ENCODE measurements at places on chromosomes 6 and 20.
A peak's percentile ranks its signal among the peaks of the same experiment; 100 is the strongest.

- no peak for DNase-seq
These were observed 6.3 kb downstream of the OXT start for GRCh38 chr20:3077618-3078134.

DNA sequence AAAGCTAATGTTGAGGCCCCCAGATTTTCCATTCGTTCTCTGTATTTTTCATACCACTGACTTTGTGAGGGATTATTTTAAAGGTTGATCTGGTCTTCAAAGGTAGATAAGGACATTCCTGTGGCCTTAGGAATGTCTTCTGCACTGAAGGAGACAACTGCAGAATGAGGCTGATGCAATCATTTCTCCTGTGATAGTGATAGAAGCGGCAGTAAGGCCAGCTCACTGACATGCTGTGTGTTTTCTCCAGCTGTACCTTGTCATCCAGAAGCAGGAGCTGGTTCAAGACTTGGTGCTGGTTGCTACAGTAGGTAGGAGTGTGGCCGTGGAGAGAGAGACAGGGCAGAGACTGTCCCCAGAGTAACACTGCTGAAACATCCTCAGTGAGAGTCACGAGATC is 53.8 kb downstream of the DCBLD1 start:
- no peak for DNase-seq

GRCh38 chr6:45795678-45796077 is 220.0 kb downstream of the CLIC5 start:
- DNase-seq: no peak

DNA sequence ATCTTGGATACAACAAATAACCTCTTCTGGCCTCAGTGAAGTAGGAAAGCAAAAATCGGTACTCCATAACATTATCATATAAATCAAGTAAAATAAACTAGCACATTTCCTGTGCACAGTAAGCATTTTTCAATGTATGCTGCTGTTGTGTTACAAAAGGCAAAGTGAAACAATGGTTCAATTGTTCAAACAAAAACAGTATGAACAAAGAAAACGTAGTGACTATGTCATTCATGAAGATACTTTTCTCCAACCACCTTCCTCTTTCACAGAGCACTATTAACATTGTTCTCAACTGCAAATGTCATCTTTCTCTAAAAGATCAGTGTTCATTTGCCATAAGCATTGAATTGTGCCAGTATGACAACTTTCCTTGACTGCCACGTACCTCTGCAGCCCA is 318.6 kb upstream of the PRDM1 start:
- no peak for DNase-seq

DNA sequence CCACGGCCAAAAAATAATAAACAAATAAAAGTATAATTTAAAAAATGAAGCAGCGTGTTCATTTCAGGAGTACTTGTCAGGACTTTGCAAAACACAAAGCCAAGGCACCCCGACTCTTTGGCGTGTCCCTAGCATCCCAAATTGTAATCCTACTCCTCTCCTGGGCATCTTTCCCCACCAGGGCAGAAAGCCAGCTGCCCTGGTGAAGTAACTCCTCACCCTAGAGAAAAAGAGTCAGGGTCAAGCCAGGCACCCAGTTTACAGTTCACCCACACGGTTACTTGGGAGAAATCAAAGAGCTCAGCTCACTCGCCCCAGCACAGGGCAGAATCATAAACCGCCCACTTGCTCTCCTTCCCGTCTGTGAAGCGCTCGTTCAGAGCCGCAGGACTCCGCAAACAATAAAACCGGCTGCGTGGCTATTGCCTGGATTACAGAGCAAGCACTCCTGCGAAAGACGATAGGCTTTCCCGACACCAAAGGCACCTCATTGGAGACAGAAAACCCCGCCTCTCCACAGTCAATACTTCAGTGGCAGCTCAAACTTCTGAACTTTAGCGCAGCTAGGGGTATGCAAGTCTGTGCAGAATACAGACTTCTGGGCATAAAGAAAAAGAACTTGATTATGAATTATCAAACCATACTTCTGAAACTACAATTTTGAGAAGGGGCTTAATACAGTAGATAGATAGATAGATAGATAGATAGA is 73.0 kb upstream of the NHSL1 start:
- DNase-seq: peak; percentile 76

- no peak for DNase-seq
These were observed 3.4 kb upstream of the BHLHE23 start for GRCh38 chr20:63009988-63010769.

DNA sequence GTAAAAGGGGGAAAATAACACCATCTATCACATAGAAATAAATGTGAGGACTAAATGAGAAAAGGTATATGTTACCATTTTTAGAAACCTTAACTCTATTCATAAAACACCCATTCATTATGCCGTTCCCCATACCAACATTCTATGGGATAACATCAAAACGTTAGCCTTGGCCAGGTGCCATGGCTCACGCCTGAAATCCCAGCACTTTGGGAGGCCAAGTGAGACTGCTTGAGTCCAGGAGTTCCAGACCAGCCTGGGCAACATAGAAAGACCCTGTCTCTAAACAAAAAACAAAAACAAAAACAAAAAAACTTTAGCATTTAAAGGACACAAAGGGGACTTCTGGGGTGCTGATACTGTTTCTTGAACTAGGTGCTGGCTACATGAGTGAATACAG is 1.3 kb downstream of the PIGU start:
- no peak for DNase-seq

DNA sequence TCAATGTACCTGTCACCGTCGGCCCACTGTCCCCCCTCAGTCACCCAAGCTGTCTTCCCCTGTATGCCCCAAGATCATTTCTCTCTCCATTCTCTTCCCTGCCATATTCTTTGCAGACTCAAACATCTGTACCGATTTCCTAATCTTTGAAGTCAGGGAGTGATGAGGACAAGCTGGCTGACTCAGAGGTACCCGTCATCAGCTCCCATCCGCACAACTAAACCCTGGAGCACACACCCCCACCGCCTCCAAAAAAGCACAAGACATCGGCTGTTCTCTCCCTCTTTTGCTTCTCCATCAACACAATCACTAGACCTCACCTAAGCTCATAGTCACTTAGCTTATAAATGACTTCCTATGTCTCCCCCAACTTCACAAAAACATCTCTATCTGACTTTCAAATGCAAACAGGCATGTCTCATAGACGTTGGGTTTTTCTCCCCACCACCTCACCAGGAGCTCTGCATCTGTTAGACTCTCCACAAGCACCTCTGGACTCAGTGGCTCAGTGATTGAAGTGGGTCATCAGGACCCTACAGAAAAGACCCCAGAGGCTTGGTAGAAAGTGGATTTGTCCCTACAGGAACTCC is 11.5 kb upstream of the NFATC2 start:
- DNase-seq: no peak
